MCF 10A (cell line): ENCODE measurements at places on chromosomes 11 and 22. TPM values are rescaled to one million over a fixed set of nuclear protein-coding genes. Genes with fewer than 3 reads are reported as not detected.
A peak's percentile ranks its signal among the peaks of the same experiment; 100 is the strongest.

The C22orf15 gene
- total RNA-seq = not detected in 2 replicates

GRCh38 chr11:93591247-93591898 is 48.2 kb upstream of the SMCO4 start:
- H3K4me1 ChIP-seq = no peaks in the 10 kb centered on the region
- peak; percentile 82 for DNase-seq
- H3K4me3 ChIP-seq = no peak overlapping the region

GRCh38 chr22:20130319-20130718 is 1.3 kb upstream of the ZDHHC8 start:
- H3K27me3 ChIP-seq = no peaks in the 10 kb centered on the region
- peaks cover 23% of the 10 kb centered on the region for H3K36me3 ChIP-seq
- no peak overlapping the region for H3K27ac ChIP-seq
- H3K4me3 ChIP-seq = peak overlapping the region; percentile 63
- no peaks in the 10 kb centered on the region for H3K4me1 ChIP-seq

DNA sequence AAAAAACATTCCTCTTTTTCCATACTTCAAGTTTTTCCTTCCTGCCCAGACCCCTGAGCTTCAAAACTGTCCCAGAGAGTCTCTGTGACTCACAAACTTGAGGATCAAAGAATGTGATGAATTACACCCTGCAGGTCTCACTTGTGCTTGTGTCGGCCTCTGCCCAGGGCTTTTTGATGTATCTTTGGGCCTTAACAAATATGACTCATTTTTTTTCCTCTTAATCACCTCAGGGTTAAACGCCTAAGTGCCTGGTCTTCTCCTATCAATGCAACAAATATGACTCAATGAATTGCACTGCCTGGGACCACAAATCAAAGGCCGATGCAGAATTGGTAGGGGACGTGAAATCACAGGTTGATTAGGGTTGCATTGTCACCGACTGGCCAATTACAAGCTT is 267.7 kb downstream of the LARGE1 start:
- H3K4me3 ChIP-seq = no peak overlapping the region
- no peaks in the 10 kb centered on the region for H3K27me3 ChIP-seq
- DNase-seq = no peak
- peaks cover 6% of the 10 kb centered on the region for H3K4me1 ChIP-seq
- H3K27ac ChIP-seq = no peak overlapping the region
- H3K36me3 ChIP-seq = no peaks in the 10 kb centered on the region

DNA sequence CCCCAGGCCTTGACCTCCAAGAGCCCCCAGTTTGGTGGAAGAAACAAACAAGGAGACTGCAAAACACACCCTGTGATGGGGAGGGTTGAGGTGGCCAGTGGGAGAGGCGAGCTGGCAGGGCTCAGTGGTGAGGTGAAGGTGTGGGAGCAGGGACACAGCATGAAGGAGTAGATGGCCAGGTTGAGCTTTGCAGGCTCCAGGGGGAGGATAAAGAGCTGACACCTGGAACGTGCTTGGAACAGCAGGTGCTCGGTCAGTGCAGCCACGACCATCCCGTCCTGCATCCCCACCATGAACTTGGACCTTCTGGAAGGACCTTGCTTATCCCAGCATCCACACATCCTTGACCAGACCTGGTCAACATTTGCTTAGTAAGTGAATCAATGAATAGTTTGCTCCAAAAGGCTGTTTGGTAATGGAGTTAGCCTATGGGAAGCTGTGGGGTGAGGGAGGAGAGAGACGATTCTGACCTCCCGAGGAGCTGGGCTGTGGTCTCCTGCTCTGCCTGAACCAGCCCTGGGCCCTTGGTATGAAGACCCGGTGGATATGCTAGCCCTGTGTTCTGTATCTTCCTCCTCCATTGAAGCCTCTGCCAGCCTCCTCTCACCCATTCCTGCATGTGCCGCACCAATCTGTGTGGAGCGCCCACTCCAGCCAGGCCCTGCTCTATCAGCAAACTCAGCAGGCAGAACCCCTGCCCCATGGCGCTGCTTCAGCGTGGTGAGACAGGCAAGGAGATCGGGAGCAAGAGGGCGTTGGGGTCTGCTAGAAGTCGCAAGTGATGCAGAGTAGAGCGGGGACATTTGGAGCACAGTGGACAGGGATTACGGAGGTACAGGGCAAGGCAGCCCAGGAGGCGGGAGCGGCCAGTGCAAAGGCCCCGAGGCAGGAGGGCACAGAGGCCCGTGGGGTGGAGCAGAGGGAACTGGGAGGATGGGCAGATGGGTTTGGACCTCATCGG is 9.9 kb downstream of the LINC01488 start:
- DNase-seq = no peak
- no peaks in the 10 kb centered on the region for H3K4me1 ChIP-seq
- H3K27ac ChIP-seq = no peak overlapping the region
- peaks cover 5% of the 10 kb centered on the region for H3K36me3 ChIP-seq

- no peak for DNase-seq
- no peak overlapping the region for H3K4me3 ChIP-seq
- no peak overlapping the region for H3K27ac ChIP-seq
- H3K4me1 ChIP-seq = no peaks in the 10 kb centered on the region
- no peaks in the 10 kb centered on the region for H3K27me3 ChIP-seq
Measured at GRCh38 chr11:116827461-116827860, 2.2 kb upstream of the APOC3 start.

The MRGPRX1 gene
- not detected in 2 replicates for total RNA-seq

The RASSF10 gene
- total RNA-seq = not detected in 2 replicates

DNA sequence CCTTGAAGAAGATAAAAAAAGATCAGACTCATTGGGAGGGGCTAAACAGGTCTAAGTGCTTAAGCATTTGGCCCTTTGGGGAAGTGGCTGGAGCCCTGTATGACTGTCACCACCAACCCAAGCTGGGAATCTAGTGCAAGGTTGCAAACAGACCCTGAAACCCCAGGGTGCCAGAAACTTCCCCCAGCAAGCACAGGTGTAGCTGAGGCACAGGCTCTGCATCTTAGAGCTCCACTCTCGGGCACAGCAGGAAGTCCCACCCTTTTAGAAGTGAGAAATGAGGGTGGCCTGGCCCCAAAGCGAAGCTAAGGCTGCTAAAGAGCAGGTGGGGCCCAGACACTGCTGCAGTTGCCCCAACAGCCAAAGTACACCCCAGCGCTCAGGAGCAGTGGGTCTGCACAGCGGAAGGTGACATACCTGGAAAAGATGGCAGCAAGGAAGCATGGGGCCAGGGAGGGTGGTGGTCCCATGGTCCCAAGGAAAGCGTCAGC is 5.8 kb upstream of the KDM2A start:
- no peak overlapping the region for H3K4me3 ChIP-seq
- peaks cover 5% of the 10 kb centered on the region for H3K4me1 ChIP-seq
- no peaks in the 10 kb centered on the region for H3K27me3 ChIP-seq

The VPREB1 gene
- not detected in 2 replicates for total RNA-seq

DNA sequence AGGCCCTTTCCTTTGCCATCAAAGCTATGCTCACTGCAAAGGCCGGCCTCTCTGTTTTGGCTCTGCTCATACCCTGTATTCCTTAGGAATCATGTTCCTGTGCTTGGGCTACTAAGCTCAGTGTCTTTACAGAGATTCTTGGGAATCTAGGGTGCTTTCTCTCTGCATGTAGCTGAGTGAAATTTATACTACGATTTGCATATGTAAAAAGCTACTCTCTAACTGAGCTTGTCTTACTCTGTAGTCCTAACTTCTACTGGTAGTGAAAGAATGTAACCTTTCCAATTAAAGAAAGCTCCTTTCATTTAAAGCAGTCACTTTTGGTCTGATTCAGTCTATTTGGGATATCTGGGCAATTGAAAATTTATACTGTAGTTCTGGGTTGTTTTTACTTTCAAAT is 32.2 kb downstream of the DNHD1 start:
- no peaks in the 10 kb centered on the region for H3K36me3 ChIP-seq
- H3K27ac ChIP-seq = no peak overlapping the region
- DNase-seq = no peak
- H3K4me3 ChIP-seq = no peak overlapping the region

GRCh38 chr11:75514596-75514995 is 11.1 kb downstream of the GDPD5 start:
- no peaks in the 10 kb centered on the region for H3K4me1 ChIP-seq
- H3K27ac ChIP-seq = no peak overlapping the region
- no peak overlapping the region for H3K4me3 ChIP-seq
- no peak for DNase-seq
- no peaks in the 10 kb centered on the region for H3K27me3 ChIP-seq
- H3K36me3 ChIP-seq = no peaks in the 10 kb centered on the region

- no peaks in the 10 kb centered on the region for H3K27me3 ChIP-seq
- no peak overlapping the region for H3K27ac ChIP-seq
- no peaks in the 10 kb centered on the region for H3K4me1 ChIP-seq
- no peak overlapping the region for H3K4me3 ChIP-seq
Measured at GRCh38 chr11:60315871-60316270, 11.2 kb upstream of the MS4A6E start.

- no peak overlapping the region for H3K27ac ChIP-seq
- H3K36me3 ChIP-seq = no peaks in the 10 kb centered on the region
- DNase-seq = peak; percentile 25
- H3K4me1 ChIP-seq = peaks cover 45% of the 10 kb centered on the region
- H3K27me3 ChIP-seq = no peaks in the 10 kb centered on the region
Measured at GRCh38 chr11:128900468-128900867, 9.3 kb downstream of the KCNJ5 start.

DNA sequence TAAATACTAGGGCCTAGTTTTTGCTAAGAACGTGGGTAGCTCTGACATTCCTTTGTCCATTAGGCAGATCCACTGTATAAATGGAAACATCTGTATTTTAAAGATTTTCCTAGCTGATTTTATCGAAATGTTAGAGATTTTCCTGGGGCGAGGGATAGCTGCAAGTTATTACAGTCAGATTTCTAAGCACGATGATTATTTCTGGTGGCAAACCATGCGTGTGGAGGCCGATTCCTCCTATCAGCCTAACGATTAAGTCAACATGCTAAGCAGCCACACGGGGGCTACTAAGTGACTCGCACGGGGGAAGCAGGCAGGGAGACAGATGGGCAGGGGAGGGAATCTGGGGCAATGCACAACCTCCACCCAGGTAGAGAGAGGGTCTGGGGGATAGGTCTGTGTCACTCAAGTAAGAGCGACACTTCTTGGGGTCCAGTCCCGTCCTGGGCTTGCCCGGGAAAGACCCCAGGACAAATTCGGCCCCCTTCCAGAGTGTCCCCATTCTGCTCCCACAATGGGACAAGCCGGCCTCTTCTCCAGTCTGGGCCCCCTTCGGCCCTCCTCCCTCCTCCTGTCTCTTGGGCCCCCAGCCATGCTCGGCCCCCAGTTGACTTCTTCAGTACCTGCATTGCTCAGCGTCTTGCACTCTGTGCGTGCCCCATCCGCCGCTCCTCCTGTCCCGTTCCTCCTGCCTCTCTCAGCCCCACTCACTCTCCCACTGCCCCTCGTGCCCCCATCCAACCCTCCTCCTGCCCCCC is 571 bp downstream of the C11orf24 start:
- peak; percentile 75 for DNase-seq
- H3K27ac ChIP-seq = peak overlapping the region; percentile 95
- no peaks in the 10 kb centered on the region for H3K27me3 ChIP-seq
- H3K4me3 ChIP-seq = peak overlapping the region; percentile 88
- peaks cover 9% of the 10 kb centered on the region for H3K36me3 ChIP-seq
- H3K4me1 ChIP-seq = peaks cover 17% of the 10 kb centered on the region

- no peak overlapping the region for H3K27ac ChIP-seq
- no peaks in the 10 kb centered on the region for H3K27me3 ChIP-seq
- peaks cover 12% of the 10 kb centered on the region for H3K36me3 ChIP-seq
- no peak overlapping the region for H3K4me3 ChIP-seq
- no peaks in the 10 kb centered on the region for H3K4me1 ChIP-seq
Measured at GRCh38 chr11:17381156-17381555, 7.3 kb downstream of the KCNJ11 start.

GRCh38 chr11:28049338-28050216 is 58.4 kb downstream of the KIF18A start:
- no peaks in the 10 kb centered on the region for H3K27me3 ChIP-seq
- peaks cover 15% of the 10 kb centered on the region for H3K36me3 ChIP-seq

GRCh38 chr11:14614091-14614622 is 29.4 kb upstream of the PDE3B start:
- no peaks in the 10 kb centered on the region for H3K36me3 ChIP-seq
- no peak for DNase-seq
- H3K4me3 ChIP-seq = no peak overlapping the region
- peaks cover 31% of the 10 kb centered on the region for H3K27me3 ChIP-seq
- no peaks in the 10 kb centered on the region for H3K4me1 ChIP-seq

The KCNE3 gene
- total RNA-seq = not detected in 2 replicates

- H3K4me1 ChIP-seq = peaks cover 42% of the 10 kb centered on the region
- peak overlapping the region; percentile 80 for H3K27ac ChIP-seq
- peaks cover 13% of the 10 kb centered on the region for H3K36me3 ChIP-seq
- H3K4me3 ChIP-seq = peak overlapping the region; percentile 74
Measured at GRCh38 chr11:63889344-63889743, 27.6 kb downstream of the RCOR2 start.

DNA sequence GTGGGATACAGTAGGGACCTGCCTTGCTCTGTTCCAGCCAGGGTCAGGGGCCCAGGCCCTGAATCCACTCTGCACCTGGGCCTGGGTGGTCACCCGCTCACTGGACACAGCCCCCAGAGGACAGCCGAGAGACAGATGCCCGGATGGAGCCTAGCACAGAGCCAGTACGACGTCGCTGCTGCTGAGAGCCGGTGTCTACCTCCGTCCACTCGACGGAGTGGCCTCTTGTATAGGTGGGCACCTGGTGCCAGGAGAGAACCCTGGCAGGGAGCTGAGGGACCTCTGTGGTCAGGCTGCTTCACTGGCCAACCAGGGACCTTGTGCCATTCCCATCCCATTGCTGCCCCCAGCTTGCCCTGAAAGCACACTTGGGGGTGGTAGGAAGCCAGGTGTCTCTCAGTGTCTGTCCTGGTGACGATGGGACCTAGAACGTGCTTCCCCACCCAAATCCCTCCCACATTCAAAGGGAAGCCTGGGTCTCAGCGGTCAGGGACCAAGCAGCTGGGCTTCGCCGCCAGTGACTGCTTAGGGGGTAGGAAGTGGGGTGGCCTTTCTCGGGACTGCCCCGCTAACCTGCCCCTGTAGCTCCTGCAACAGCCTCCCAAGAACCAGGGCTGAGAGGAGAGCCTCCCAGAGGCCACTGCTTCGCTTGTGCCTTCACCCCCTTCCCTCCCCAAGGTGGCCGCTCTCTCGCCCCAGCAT is 10.3 kb upstream of the CERK start:
- H3K4me1 ChIP-seq = no peaks in the 10 kb centered on the region
- H3K27ac ChIP-seq = no peak overlapping the region
- no peaks in the 10 kb centered on the region for H3K36me3 ChIP-seq
- H3K27me3 ChIP-seq = peaks cover 10% of the 10 kb centered on the region
- DNase-seq = no peak

- peaks cover 5% of the 10 kb centered on the region for H3K36me3 ChIP-seq
- H3K4me3 ChIP-seq = no peak overlapping the region
- H3K27ac ChIP-seq = no peak overlapping the region
- DNase-seq = no peak
Measured at GRCh38 chr11:73398132-73398526, 21.9 kb downstream of the RELT start.

The C11orf86 gene
- total RNA-seq = not detected in 2 replicates

GRCh38 chr11:108984523-108984922 is 319.7 kb downstream of the DDX10 start:
- DNase-seq = no peak
- H3K36me3 ChIP-seq = no peaks in the 10 kb centered on the region
- H3K27me3 ChIP-seq = no peaks in the 10 kb centered on the region
- no peak overlapping the region for H3K4me3 ChIP-seq

- DNase-seq = peak; percentile 76
- H3K27me3 ChIP-seq = no peaks in the 10 kb centered on the region
- H3K4me3 ChIP-seq = no peak overlapping the region
Measured at GRCh38 chr11:114040706-114041211, 18.8 kb upstream of the ZBTB16 start.

- no peaks in the 10 kb centered on the region for H3K36me3 ChIP-seq
- no peak overlapping the region for H3K4me3 ChIP-seq
- no peaks in the 10 kb centered on the region for H3K4me1 ChIP-seq
- H3K27ac ChIP-seq = no peak overlapping the region
- no peak for DNase-seq
Measured at GRCh38 chr11:20762980-20763379, 93.6 kb downstream of the NELL1 start.
